ENCODE measurements at places on chromosomes 4 and X.

DNA sequence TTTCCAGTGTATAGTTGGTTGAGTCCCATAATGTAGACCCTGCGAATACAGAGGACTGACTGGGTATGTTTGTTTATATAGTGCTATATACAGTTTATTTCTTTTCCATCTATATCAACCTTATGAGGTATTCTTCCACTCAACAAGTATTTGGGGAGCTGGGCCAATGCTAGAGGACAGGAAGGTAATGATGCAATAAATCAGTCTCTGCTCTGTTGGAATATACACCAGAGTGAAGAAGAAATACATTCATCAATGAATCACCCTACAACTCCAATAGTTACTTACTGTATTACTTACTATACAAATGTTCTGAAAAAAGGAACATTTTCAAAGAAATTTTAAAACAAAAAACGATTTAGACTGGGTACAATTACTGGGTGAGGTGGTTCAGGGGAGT, 2.1 kb upstream of the ARSJ start:
- DNase-seq: no peak

DNA sequence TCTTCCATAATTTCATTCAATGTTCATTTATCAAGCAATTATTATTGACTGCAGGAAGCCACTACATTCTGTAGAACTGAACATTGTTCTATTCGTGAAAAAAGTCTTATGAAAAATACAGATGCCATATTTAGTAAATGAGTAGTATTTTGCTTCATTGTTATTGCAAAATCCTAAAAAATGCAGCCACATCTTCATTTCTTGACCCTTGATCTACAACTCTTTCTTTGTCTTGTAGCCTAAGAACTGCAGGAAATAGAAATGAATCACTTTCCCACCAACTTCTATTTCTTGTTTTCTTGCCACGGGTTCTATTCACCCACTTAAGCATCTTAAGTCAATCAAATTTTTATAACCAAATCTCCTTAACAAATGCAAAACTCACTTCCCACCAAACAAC, 63.3 kb downstream of the KCNIP4 start:
- no peak for DNase-seq

DNA sequence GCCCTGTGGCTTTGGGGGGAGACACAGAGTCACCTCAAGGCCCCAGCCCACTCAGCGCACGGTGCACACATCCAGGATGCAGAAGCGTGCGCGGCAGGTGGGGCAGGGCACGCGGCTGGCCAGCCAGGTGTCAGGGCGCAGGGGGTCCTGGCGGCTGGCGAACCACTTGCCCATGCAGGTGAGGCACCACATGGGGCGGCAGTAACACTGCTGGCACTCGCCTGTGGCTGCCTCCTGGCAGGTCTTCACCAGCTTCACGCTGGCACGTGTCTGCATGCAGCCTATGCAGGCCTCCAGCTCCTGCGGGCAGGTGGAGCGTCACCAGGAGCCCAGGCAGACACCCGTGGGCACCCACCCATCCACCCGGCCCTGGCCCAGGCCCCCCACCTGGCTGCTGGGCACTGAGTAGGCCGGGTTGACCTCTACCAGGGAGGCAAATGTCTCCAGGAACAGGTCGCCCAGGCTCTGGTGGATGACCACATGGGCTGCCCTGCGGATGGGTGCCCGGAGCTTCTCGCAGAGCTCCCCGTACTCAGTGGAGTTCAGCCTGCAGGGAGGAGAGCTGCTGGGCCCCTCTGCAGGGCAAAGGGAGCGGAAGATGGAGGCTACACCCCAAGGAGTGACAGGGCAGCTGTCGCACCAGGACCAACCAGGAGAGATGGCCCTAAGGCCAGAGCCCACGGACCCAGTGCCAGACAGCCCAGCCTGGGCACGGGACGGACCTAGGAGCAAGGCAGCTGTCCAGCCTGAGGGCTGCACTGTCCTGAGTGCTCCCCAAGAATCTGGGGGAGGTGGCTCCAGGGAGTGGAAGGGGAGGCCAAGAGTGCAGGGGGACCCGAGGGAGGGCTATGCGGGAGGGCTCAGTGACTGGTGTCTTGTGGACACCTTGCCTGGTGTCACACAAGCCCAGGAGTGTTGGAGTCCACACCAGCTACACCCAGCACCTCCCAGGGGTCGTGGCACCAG, 3.7 kb downstream of the TMEM129 start:
- DNase-seq: no peak

DNA sequence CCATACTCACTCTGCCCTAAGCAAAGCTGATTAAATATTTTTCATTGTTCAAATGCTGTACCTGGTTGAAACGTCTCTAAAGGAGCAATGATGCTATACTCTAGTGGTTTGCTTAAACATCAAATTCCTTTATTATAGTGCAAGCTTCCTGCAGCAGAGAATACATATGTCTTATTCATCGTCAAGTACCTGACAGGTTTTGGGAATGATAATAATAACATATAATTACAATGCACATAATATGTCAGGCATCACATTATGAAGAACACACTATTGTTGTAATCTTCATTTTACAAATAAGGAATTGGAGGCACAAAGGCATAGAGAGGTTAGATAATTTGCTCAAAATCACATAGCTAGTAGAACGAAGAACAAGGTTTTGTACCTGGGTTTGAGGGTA, 151.6 kb downstream of the GRIA2 start:
- no peak for DNase-seq

DNA sequence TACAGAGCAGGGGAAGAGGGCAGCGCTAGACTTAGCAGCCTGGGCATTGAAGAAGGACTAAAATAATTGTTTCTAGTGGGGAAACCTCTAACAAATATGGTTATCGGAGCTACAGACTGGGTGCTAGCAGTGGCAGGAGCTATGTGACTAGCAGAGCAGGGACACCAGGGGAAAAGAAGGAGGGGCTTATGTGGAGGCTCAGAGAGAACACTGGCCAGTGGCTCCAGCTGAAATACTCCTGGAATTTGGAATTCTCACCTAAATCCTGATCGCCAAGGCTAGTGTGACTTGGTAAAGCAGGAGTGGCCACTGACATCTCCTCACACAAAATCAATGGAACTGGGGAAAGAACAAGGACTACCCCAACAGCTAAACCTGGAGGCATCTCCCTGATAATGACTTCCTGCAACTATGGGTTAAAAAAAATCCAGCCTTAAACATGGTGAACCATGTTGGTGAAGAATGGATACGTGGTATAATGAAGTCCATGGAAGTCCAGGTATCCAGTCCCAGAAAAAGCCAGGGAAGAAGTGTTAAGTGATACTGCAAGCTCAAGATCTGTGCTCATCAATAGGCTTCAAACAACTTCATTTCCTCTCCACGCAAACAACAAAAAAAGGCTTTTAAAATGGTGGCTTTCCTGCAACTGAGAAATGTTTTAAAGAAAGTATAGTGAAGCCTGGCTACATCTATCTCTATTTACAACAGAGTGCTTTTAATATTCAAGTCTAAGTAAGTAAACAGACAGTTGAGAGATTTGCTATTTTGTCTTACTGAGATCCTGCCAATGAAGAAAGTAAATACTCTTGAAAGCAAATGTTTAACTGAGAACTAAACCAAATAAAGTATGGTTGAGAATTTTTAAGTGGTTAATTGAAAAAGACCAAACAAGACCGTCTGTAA, 1.8 kb downstream of the TAPT1 start:
- DNase-seq: no peak

DNA sequence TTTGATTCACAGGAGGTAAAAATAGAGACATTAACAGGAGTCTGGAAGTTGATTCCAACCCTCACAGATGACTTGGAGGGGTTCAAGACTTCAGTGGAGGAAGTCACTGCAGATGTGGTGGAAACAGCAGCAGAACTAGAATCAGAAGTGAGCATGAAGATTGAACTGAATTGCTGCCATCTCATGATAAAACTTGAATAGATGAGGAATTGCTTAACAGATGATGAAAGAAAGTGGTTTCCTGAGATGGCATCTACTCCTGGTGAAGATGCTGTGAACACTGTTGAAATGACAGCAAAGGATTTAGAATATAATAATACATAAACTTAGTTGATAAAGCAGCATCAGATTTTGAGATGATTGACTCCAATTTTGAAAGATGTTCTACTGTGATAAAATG, 76.5 kb downstream of the RELL1 start:
- DNase-seq: no peak

DNA sequence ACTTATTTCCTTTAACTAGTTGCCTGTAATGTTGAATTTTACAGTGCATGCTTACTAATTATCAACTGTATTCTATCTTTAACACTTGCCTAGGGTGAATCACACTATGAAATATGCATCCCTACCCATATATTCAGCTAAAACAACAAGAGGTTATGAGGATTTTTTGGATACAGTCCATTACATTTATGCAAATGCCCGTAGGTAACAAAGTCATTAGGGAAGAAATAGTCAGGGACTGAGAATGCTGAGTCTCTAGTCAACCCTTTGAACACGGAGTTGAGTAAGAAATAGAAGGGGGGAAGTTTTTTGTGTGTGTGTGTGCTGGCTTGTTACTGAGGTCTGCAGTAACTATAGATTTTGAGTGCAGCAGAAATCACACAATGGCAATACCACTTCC, 26.1 kb upstream of the CBLL2 start:
- no peak for DNase-seq

GRCh38 chr4:11589676-11590075, 161.0 kb upstream of the HS3ST1 start:
- no peak for DNase-seq

DNA sequence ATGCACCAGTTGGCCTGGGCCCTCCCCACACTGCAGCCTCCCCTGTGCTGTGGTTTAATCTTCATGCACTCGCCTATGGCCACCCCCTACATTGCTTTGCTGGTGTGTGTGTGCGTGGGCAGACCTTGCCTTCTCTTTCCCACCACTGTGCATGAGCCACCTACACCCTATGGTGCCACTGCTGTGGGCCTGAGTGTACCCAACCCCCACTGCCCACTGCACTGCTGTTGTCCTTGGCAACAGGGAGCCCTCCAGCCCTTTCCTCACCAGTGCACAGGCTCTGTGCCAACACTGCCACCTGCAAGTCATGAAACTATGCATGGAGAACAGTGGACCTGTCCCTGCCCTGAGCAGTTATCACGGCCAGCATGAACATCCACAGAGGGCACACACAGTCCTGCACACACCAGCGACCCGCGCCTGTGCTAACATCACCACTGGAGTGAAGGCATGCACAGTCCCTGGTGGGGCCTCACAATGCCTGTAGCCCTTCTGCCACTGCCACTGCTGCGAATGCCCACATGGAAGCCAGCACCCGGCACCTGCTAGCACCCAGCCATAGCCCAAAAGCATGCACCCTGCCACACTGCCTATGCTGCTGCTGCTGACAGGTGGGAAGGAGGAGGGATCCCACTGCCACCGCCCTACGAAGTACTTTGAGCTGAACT, 237.8 kb upstream of the ARSJ start:
- no peak for DNase-seq

DNA sequence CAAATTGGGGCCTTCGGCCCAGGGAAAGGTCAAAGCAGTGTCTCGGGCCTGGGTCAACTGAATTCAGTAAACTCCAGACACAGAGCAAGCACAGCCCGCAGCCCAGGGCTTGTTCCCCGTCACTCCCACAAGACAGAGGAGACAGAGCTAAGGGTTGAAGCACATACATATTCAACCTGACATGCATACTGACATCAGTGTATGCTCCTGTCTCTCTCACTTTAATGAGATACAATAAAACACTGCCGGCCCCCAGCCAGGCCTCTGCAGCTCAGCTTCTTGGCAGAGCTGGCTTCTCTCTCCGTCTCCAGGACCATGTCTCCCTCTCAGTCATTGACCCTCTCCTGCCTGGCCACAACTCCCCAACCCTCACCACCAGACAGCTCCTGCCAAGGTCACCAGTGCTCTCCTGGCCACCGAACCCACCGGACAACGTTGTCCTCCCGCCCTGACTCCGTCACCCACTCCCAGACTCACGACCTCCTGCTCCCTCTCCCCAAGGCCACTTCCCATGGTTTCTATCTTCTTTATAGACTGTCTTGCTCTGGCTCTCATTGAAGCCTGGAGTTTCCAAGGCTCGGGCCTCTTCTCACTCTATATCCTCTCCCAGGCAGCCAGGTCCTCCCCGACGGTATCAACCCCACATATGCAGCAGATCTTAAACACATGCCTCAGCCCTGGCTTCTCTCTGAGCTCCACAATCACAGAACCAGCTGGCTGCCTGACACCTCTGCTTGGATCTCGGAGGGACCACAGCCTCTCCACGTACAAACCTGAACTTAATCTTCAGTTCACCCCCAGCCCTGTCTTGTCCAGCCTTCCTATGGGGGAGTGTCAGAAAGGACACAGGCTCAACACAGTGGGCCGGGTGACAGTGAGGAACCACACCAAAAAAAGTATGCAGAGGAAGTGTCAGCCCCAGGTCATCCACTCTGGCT, 67.7 kb upstream of the C4orf50 start:
- no peak for DNase-seq

GRCh38 chrX:10892621-10893225, 218.4 kb upstream of the HCCS start:
- DNase-seq: no peak

DNA sequence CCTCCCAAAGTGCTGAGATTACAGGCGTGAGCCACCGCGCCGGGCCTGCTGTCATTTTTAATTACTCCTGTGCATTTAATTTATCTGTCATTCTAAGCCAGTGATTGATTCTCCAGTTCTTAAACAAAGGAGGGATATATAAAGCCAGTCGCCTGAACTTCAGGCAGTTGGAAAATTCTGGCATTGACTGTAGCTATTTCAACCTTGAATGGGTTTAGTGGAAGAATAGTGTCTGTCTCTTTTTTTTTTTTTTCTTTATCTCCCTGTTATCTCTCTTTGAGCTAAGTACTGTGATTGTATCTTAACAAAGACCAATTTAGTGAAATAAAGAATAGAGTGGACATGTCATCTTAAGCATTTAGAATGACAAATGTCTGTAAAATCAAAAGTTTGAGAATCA, 11.0 kb downstream of the NEIL3 start:
- DNase-seq: no peak

GRCh38 chr4:8316251-8316771, 46.8 kb downstream of the HTRA3 start:
- no peak for DNase-seq

DNA sequence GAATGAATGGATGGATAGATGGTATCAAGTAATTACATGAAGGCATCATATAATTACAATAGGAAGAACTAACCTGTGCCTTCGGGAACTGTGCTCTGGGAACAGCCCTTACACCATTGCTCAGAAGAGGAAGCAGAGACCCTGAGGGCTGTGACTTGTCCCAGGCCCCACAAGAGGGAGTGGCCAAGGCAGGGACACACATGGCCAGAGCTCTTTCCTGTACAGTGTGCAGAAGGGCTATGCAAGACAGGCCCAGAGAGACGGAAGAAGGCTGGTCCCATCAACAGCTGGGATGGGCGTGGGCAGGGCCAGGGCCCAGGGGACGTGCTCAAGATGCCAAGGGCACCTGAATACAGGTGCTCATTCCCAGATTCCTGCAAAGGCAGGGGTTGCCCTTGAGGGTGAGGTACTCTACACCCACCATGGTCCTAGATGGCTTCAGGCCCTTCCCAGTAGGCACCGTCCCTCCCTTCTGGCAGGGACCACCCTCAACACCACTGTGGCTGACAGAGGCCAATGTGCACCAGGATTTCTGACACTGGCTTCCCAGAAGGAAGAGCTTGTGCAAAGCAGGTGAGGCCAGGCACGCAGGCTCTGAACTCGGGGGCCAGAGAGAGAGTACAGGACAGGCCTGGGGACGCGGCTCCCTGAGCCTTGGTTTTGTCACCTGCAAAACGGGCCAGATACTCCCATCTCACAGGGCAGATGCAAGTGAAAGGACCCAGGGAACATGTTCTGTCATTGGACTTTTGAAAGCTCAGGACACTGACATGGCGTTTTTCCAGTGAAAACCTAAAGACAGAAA, 1.7 kb downstream of the EVC2 start:
- DNase-seq: no peak

GRCh38 chr4:86554646-86555045, 39.5 kb upstream of the PTPN13 start:
- no peak for DNase-seq
